SHP77 treated with DMSO at 0.1 percent for 48 hours (cell line): ENCODE measurements at places on chromosomes 3 and 15.
A peak's percentile ranks its signal among the peaks of the same experiment; 100 is the strongest.

DNA sequence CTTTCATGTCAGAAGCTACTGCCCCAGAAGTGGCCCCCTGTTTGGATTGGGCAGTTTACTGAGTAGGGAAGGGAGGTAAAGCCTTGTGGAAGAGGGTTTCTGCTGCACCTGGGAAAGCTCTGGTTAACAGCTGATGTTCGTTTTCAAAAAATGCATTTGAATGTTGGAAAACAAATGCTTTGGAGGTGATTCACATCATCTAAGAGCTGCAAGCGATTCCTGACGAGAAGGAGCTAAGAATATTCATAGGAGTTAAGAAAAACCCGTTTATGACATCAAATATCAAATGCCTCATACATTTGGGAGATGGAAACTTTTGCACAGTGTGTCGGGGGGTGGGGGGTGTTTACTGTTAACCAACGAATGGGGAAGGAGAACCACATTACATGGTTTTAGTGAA, 183.8 kb upstream of the NR2F2 start:
- no peak for DNase-seq

- DNase-seq, result no peak
Measured at GRCh38 chr3:124250053-124250452, 258.1 kb upstream of the ROPN1 start.

DNA sequence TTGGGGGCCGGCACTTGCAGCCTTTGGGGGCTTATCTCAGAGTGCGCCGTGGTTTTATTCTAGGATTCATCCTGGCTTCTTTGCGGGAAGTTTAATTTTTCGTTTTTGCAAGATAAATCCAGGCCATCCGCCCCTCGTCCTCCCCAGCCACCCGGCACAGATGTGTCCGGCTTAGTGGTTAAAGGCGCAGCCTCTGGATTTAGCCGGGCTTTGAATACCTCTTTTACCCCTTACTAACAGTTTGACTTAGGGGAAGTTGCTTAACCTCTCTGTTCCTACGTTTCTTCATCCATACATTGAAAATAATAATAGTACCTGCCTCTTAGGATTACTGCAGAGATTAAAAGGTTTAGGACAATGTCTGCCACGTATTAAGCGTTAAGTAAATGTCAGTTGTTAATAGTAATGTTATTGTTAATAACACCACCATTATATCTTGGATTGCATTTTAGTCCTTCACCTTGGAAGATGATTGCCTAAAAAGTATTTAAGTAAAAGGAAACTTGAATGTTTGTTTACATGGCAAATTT, 714 bp downstream of the ECT2 start:
- DNase-seq, result no peak

- no peak for DNase-seq
Measured at GRCh38 chr3:44416031-44417030, 61.1 kb downstream of the ZNF445 start.

DNA sequence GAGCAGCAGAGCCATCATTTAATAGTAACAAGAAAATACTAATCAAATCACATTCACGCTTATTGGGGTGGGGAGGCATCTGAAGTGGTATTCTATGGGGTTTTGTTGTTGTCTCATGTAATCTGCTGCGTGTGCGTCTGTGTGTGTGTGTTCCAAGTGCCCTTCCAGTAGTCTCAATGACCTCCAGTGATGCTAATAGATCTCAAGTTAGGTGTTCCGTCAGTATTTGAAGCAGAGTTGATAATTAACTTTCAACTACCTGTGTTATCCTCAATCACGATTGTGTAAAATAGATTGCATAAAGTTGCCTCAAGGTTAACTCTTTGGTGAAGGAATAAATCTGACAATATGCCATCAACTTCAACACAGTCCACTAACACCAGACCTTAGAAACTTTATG, 375.0 kb downstream of the MECOM start:
- no peak for DNase-seq

DNA sequence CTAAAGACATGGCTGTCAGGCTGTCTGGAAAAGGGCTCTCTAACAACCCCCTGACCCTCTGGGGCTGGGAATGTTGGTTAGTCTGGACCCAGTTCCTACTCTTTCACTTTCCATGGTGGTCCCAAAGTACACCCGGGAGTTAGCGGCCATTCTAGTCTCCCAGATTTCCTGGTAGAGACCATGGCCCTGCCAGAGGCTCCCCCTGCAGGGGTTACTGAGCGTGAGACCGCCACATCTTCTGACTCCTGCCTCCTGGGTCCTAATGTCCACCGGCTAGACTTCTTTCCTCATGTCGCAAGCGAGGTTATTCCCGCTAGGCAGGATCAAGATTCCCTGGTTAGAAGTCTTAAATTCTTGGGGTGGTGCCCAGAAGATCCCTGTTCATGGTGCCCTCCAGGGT, 540.0 kb upstream of the ROBO1 start:
- DNase-seq, result no peak

- DNase-seq, result no peak
Measured at GRCh38 chr15:69490356-69491037, 37.9 kb downstream of the RPLP1 start.

- DNase-seq, result no peak
Measured at GRCh38 chr15:79370716-79371115, 59.8 kb downstream of the TMED3 start.

DNA sequence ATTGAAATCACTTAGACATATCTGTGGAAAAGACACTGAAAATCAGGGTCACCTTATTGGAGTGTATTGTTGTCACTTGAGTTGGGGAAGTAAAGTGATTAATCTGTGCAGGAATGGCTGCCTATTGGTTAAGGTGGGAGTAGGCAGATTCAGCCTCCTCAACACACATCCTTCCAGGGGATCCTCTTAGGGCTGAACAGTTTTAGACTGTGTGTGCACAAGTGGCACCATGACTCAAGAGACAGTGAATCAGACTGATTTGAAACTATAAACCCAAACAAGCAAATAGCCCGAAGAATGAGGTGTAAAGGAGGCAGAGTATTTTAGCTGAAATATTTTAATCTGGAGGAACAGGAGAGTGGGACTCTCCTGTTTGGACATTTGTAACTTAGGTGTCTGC, 4.9 kb downstream of the ABHD17C start:
- no peak for DNase-seq

DNA sequence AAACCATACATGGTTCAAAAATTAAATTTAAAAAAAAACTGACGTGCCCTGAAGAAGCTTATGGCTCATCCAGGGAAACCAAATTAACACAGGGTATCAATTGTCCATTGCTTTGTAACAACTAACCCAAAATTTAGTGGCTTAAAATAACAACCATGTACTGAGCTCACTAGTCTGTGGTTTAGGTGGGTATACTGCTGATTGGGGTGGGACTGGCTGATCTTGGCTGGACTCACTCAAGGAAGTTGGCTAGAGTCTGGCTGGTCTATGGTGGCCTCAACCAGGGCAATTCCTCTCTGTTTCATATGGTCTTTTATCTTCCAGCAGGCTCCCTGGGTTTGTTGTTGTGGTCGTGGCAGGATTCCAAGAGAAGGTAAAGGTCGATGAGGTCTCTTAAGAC, 14.1 kb upstream of the EDC3 start:
- no peak for DNase-seq

- DNase-seq, result no peak
Measured at GRCh38 chr3:104132566-104133403, 1233.9 kb upstream of the ALCAM start.

GRCh38 chr15:68594533-68595259, 15.9 kb downstream of the CORO2B start:
- DNase-seq, result no peak

GRCh38 chr3:33544126-33544525, 103.9 kb upstream of the UBP1 start:
- no peak for DNase-seq

DNA sequence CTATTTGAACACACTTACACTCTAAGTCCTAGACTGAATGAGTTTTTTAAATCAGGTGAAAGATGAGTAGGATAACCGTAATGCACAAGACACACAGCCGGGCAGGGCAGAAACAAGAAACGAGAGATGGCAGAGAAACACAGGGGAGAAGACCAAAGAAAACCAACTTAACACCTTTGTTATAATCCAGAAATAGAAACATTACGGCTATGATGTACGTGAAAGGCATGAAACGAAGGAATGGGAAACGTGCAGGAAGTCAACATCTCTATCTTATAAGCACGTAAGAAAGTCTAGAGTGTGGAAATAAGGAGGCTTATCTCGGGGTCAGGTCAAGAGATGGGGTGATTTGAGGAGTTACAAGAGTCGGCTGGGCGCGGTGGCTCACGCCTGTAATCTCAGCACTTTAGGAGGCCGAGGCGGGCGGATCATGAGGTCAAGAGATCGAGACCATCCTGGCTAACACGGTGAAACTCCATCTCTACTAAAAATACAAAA, 1.9 kb upstream of the TNFSF10 start:
- no peak for DNase-seq

GRCh38 chr15:67135494-67135893, 70.1 kb downstream of the SMAD3 start:
- DNase-seq, result no peak

DNA sequence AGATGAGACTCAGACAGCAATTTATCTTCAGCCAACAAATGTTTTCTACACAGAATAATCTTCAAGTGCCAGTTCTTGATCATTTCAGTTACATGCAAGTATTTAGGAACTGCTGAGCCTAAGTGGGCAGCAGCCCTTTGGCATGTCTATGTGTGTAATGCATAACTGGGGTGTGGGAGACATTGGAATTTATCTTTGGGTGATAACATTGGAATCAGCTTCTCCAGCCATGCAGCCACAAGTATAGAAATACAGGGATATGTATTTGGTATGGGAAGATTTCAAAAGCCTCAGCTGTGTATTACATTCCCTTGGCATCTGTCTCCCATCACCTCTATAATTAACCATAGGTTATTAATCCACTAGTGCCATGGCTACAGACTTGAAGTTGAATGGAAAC, 63.4 kb upstream of the FOXP1 start:
- DNase-seq, result no peak

DNA sequence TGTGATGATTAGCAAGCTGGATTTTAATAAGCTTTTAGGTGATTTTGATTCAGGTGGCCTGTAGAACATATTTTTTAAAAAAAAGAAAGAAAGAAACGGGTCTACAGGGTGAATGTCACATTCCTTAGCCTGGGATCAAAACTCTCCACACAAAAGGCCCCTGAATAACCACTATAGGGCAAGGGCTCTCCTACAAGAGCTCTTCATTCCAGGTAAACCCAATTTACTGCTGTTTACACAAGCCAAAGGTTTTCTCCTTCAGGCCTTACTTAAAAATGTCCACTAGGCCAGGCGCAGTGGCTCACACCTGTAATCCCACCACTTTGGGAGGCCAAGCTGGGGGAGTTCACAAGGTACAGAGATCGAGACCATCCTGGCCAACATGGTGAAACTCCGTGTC, 8.3 kb downstream of the MSL2 start:
- DNase-seq, result no peak

GRCh38 chr3:129888771-129889170, 4.7 kb downstream of the TMCC1 start:
- DNase-seq, result no peak

- DNase-seq, result no peak
Measured at GRCh38 chr3:176159796-176160195, 1037.5 kb downstream of the TBL1XR1 start.

- DNase-seq, result peak; percentile 12
Measured at GRCh38 chr15:77118882-77119321, 48.0 kb upstream of the TSPAN3 start.

DNA sequence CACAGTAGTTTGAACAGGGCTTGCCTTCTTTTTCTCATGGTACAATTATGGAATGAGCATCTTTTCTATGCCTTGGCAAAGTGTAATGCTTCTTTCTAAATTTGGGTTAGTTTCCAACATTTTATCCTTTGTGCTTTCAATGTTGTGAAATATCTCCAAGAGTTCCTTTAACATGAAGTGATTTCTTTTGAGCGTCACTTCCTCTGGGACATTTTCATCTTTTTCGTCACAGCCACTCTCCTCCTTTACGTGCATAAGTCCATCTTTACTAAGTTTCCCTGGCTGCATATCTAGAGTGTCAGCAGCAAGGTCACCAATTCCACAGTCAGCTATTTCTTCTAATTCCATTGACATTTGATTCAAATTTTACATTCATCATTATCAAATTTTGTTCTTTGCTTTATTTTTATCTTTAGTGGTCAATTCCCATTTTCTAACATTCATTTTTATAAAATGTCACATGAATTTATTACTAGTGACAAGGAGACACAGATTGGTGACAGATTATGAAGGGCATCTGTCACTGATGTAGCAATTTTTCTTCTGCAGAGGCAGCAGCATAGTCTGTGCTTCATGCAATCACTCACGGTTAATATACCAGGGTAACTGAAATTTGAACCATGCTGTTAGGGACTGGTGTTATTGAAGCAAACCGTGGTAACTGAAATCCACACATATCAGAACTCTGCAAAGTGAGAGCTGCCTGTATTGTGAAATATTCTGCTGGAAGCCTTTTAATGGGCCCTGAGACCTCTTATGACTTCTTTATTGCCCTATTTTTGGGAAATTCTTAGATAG, 126.5 kb upstream of the THBS1 start:
- peak; percentile 10 for DNase-seq

DNA sequence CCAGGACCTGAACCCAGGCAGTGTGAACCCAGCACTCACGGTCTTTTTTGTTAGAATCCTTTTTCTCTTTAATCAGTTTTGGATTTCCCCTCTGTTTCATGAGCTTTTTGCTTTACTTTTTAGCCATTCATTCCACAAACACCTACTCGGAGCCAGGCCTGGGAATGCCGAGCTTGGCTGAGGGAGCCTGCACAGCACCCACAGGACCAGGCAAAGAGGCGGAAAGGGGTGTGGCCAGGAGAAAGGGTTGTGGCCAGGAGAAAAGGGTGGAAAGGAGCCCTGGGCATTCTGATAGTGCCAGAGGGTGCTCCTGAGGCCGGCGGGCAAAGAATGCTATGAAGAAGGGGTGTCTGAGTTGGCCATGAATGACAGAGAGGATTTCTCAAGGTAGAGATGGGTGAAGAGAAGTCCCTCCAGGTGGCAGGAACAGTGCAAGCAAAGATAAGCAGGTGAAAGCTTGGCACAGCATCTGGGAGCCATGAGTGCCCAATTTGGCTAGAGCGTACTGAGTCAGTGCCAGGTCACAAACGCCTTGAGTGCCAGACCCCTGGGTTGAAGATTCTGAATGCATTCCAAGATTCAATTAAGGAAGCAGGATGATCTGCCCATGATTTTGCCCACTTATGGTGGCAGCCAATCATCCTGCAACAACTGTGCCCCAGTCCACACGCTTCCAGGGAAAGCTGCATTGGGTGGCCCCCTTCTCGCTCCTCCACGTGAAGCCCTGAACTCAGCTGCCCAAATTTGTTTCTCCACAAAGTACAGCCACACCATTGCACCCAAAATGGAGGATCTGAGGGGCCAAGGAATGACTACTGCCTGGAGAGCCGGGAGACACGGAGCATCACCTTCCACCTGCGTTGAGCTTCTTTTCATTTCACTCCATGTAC, 157.2 kb downstream of the XXYLT1 start:
- no peak for DNase-seq

DNA sequence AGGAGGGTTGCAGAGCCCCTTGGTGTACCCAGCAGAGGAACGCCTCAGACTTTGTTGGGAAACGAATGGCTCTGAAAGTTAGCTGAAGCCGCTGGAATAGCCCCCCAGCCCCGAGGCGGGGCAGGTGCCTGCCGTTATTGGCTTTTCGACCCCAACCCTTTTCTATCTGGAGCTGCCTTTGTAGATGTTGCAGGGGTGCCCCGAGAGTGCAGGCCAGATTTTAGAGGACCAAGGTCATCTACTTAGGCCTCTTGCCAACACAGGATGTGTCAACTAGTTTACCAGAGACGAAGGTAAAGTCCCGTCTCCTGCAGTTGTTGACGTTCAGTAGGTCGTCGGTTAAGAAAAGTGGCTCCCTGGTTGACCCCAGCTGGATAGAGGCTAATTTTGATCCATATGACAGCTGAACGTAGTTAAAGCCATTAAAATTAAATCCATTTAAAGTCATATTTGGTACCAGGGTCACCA, 579 bp upstream of the UBE3A start:
- DNase-seq, result no peak
